Inflammatory macrophage treated with lipopolysaccharide for 4 hours (primary cell): ENCODE measurements at places on chromosomes 6 and 20.

GRCh38 chr6:138197570-138197969 lies 20.7 kb downstream of the PBOV1 start:
- no peak for DNase-seq

GRCh38 chr6:29561091-29561490 lies 1.6 kb upstream of the UBD start:
- DNase-seq = no peak

DNA sequence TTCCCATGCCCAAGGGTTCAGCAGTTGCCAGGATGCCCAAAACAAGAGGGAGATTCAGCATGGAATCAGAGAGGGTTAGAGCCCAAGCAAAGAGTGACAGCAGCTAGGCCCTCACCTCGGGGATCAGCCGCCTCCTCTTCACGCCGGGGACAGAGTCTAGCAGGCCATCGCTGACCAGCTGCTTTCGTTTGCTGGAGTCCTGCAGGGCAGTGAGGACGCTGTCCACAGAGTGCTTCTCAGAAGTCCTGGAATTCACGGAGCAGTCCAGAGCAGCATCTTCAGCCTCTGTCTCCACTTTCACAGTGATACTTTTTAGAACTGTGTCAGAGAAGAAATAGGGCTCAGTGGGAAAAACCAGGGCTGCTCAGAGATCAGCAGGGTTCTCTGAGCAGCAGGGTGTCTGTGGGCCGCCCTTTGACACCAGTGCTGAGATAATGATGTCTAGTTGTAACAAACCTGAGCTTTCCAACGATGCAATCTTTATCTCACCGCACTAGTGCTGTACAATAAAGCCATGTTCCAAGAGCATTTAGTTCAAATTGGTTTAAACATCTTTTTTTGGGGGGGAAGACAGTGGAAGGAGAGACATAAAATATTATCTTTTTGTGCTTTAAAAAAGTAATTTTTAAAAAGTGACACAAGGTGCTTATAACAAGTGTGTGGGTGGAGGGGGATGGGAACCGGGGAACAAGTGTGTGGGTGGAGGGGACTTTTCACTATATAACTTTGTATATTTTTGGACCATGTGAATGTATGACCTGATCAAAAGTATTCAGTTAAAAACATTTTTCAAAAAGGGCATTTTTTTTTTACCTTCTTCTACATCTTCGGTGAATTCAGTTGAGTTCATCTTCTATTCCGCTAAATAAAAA lies 16.6 kb downstream of the BEND3 start:
- DNase-seq = no peak

DNA sequence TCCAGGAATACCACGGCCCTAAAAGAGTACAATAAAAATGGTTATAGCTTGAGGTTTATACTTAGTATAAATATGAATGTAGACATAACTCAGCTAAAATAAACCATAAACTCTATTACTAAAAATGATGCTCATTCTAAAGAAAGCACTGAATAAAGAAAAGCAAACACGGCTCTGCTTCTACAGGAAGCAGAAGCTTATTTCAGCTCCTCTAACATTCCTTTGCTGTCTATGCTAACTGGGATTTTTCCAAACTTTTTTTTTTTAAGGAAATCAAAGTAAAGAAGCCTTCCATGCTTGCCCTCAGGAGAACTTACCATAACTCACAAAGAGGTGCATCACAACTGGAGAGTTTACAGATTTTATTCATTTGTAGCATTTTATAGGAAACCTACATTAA lies 30.8 kb downstream of the COL9A1 start:
- DNase-seq = no peak

DNA sequence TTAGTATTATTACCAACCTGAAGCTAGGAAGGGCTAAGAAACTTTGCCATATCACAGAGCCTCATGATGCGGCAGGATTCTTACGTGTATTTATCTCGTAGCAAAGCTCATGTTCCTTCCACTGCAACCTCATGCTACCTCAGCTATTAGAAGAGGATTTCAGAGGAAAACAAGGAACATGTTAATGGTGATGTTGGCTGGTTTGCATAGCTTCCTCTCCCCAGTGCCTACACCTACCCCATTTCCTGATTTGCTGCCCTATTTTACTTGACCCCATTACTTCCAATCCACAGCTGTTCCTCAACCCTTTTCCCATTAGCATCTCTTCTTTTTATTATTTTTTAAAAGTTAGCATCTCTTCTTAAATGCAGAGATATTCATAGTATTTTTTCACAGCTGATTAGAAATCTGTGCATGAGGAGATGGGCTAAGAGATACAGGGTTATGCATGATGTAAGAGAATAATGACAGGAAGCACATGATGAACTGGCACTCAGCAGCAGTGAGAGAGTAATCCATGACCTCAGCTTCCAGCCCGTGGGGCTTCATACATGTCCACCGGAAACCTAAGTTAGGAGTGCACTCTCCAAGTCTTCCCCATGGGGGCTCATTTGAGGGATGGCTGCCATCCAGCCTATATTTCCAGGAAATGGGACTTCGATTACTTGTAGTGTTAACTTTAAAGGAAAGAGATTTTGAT lies 106.1 kb upstream of the ASF1A start:
- peak; percentile 86 for DNase-seq

DNA sequence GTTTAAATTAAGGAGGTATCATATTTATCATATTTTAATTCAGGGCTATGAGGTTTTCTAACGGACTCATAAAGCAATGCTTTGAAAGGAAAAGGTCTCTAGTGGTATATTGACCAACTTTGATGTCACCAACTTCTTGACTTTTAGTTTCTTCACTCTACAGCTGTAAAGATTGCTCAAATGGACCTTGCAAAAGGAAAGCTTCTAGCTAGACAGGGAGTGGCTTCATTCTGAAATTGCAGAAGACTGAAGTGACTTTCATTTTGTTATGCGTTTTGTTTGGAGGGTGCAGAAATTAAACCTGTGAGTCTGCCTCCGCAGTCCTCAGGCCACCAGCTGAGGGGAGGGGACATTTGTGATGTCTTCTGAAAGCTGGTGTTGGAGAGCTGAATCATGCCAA lies 95.7 kb downstream of the SLC24A3 start:
- peak; percentile 97 for DNase-seq

- DNase-seq = no peak
These were observed 103.5 kb upstream of the SIRPG start for GRCh38 chr20:1761116-1761515.

- no peak for DNase-seq
These were observed 1.9 kb downstream of the FNDC11 start for GRCh38 chr20:63555661-63556381.

DNA sequence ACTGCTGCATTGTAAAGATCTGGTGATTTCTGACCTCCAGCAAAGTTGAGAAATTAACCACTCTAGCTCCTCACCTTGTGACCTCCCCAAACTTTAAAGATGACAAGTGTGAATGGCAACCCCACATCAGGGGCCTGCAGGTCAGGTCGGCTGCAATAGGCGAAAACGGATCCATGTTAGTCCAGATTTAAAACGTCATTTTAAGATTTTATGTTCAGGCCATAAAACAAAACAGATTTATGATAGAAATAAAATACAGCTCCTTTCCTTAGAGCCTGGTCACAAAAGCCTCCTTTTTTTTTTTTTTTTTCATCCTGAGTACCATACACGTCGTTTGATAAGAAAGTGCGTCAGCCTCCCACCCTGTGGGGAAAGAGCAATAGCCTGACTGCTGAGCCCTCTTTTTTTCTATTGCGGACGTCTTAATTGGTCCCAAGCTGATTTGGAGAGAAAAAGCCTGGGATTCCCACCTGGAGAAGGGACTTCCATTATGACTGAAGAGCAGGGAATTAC lies 519.2 kb upstream of the NOX3 start:
- DNase-seq = no peak

- no peak for DNase-seq
These were observed 202.6 kb downstream of the CD109 start for GRCh38 chr6:73898599-73898998.

GRCh38 chr6:52536424-52536916 lies 40.4 kb downstream of the TRAM2 start:
- DNase-seq = no peak

DNA sequence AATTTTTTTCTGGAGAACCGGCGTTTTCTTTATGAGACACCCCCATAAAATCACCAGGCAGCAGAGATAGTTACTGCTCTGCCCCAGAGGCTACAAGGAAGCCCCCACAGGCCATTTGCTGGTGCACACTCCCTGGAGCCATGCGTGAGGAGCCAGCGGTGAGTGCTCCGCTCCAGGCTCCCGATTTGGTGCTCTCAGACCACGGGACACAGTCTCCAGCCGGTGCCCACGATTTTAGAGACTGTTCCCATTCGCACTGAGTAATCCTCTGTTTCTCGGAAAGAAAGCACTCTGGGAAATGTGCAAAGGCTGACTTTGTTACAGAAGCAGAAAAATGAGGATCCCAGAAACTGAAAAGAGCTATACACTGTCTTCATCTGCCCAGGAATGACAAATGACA lies 104.9 kb downstream of the RNASET2 start:
- no peak for DNase-seq

- no peak for DNase-seq
These were observed 503.7 kb upstream of the SULF2 start for GRCh38 chr20:48288930-48289507.

- no peak for DNase-seq
These were observed 15.9 kb upstream of the GDAP1L1 start for GRCh38 chr20:44231193-44231592.

DNA sequence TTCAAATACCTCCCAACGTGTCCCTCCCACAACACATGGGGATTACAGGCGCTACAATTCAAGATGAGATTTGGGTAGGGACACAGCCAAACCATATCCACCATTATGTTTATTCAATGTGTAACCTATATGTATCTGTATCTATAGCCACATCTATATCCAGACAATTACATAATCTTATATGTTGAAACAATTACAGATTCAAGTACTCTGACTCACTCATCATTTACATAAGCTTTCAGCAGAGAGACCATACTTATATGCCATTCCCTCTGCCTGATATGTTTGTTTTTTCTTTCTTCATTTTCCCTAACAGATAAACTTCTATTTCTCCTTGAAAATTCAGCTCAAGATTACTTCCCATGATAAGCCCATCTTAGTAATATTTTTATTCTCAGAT lies 163.6 kb downstream of the LAMA2 start:
- no peak for DNase-seq

DNA sequence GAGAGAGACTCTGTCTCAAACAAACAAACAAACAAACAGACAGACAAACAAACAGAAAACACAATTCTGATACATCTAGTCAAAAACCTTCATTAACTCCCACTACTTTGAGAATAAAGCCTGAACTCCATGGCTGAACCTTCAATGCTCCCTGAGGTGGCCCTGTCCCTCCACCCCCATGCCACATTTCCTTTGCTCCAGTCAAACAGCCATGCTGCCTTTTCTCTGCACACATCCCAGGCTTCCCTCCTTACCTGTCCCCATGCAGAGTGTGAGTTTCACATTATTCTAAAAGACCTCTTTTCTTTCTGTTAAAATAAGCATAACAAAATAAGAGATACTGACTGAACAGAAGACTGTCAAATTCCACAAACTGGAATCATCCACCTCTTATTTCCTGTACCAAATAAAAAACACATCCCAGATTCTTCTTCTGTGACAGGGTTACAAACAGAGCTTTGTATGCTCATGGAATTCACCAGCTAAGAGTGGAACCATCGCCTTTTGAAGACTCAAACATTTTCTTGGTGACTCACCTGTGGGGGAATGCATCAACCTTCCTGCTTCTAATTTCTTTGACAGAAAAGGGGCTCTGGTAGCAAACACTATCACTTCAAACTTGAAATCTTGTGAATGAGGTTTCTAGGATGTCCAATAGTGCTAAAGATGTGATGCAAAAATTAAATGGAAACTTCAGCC lies 71.0 kb upstream of the SLC22A16 start:
- DNase-seq = no peak

GRCh38 chr6:122476131-122476530 lies 4.5 kb upstream of the SERINC1 start:
- peak; percentile 49 for DNase-seq

- no peak for DNase-seq
These were observed 7.9 kb downstream of the EMILIN3 start for GRCh38 chr20:41358717-41359116.

GRCh38 chr6:90895299-90896074 lies 308.6 kb upstream of the MAP3K7 start:
- no peak for DNase-seq

- no peak for DNase-seq
These were observed 38.3 kb upstream of the TMX4 start for GRCh38 chr20:8057871-8058270.

DNA sequence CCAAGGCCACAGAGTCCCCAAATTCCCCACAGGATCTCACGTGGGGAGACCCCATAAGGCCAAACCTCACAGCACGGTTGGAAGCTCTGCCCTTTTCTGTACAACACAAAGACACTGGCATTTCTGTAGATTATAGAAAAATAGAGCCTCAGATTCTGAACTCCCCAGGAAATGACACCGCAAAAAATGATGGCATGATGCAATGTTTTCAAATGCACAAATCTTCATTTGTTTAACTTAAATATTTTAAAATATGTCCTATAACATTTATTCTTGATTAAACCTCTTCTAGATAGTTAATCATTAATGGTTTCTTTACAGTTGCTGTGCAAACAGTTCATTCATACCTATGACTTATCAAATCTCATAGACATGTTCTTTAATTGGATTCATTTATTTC lies 33.8 kb downstream of the SIM1 start:
- DNase-seq = no peak

DNA sequence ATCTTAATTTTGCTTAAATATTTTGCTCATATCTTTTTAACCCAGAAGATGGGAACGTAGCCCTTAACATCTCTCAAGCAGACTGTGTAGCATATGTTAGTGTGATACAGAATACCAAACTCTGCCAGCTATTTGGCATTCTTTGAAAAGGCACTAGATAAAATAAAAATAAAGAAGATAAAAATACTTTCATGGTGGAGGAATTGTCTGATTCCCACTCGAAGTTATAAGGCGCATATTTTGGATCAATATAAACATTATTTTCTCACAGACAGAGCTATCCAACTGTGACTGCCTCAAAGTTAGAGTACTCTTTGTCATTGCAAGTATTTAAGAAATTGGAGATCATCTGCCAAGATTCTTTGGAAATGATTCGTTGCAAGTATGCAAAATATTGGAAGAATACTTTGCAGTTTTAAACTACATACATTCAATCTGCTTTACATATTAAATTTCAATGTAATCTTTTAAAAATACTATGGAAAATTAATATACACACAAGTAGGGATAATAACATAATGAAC lies 10.8 kb upstream of the EEF1E1 start:
- DNase-seq = no peak

GRCh38 chr6:56764081-56764566 lies 121.4 kb upstream of the DST start:
- DNase-seq = peak; percentile 36

DNA sequence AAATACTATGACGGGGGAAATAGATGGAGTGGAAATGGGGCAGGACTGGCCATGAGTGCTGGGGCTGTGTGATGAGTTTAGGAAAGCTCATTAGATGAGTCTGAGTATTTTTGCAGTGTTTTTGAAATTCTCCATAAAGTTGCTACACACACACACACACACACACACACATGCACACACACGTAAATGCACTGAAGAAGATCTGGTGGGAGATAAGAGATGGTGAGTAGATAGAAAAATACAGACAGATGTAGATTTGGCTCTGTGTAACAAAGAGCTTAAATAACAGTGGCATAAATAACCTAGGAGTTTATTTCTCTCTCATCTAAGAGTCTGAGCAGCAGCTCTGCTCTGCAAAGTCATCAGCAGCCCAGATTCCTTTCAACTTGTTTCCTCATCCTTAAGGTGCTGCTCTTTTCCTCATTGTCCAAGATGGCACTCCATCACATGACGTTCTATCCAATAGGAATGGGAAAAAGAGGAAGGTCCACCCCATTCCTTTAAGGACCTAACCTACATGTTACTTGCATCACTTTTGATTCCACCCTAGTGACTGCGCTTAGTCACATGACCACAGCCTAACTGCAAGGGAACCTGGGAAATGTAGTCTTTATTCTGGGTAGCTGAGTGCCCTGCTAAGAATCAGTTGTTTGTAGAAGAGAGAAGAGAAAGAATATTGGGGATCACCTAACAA lies 76.4 kb downstream of the EYA2 start:
- DNase-seq = peak; percentile 26
